B cell (primary cell): ENCODE measurements at places on chromosomes 5 and 9.
A peak's percentile ranks its signal among the peaks of the same experiment; 100 is the strongest.

DNA sequence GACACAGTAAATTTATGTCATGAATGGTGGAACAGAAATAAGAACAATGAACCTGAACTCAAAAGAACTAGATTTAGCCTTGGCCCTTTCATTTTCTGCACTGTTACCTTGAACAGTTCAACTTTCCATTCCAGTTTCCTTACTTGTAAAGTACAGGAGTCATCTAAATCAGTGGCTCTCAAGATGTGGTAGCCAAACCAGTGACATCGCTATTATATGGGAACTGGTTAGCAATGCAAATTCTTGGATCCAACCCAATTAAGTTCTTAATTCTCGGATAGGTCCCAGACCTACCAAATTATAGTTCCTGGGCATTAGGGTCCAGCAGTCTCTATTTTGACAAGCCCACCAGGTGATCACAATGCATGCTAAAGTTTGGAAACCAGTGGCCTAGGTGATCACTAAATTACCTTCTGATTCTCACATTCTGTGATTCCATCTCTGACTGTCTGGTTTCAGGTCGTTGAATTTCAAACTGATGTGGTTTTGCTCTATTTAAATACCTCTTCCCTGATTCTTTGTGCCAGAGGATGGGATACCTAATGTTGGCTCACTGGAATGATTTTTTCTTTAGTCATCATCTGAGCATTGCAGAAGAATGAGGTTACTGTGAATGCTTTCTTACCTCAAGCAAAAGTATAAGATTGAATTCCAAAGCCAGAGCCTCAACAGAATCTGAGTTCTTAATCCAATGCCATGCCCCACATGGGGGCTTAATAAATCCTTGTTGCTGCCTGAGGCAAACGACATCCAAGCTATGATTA lies 253.8 kb downstream of the ENC1 start:
- no peak for DNase-seq

GRCh38 chr5:129506086-129506485 lies 46.0 kb downstream of the ADAMTS19 start:
- no peak for DNase-seq

DNA sequence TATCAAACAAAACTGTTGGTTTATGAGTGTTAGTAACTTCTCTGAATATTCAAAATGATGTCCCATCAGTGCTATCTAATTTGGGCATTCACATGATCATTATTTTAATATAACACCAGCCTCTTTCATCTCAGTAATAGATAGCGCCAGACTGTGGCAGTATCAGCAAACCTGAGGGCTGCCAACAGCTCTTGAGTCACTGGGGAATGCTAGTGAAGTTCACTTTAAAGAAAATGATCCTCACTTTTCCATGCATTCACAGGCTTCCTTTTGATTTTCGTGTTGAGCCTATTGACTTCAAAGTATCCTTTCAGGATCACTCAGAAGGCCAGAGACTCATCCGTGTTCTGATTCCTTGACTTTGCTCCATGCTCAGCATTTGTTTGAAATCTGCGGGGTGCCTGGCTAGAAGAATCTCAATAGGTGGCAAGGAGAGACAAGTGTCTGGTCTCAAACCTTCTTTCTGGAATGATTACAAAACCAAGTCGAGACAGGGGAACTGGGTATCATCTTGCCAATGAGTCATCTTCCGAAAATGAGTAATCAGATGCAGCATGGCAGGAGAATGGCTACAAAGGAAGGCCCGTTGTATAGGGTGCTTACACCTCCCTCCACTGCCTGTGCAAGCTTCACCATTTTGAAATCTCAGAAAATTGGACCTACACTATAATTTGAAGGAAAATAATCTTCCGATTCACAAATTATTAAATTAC lies 509.1 kb downstream of the RASEF start:
- DNase-seq: no peak

DNA sequence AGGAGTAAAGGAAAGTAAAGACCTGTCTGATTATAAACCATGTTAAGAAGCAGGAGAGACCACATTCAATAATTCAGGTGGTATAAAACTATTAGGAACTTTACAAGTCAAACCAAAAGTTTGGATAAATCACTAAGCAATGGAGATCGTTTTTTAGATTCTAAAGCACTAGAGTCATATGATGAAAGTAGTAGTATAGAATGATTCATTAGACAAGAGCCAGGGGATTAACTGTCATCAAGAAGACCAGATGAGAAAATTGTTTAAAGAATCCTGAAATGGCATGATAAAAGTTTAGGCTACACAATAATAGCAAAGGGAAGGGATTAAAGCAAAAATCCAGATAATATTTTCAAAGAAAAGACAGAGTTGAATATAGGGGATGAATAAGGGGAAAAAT lies 12.9 kb upstream of the CARNMT1 start:
- DNase-seq: no peak

DNA sequence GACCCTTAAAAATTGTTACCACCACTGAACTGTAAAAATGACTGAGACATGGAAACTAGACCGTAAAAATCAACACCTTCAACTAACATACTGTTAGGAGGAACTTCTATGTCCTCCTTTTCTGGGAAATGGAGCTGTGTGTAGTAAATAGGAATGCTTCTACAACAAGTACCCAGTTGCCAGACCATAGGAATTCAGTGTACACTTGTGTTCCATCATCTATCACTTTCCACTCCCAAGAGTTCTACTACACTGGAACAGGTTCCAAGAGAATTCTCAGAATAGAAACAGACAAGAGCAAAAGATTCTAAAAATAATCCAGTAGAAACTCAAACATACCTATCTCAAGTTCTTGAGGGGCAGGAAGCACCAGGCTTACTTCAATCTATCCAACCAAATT lies 23.6 kb downstream of the UBAP2 start:
- no peak for DNase-seq

- DNase-seq: peak; percentile 74
These were observed 9.3 kb downstream of the ZNF622 start for GRCh38 chr5:16456103-16456832.

- no peak for DNase-seq
These were observed 113.2 kb downstream of the SLC12A2 start for GRCh38 chr5:128196791-128197190.

DNA sequence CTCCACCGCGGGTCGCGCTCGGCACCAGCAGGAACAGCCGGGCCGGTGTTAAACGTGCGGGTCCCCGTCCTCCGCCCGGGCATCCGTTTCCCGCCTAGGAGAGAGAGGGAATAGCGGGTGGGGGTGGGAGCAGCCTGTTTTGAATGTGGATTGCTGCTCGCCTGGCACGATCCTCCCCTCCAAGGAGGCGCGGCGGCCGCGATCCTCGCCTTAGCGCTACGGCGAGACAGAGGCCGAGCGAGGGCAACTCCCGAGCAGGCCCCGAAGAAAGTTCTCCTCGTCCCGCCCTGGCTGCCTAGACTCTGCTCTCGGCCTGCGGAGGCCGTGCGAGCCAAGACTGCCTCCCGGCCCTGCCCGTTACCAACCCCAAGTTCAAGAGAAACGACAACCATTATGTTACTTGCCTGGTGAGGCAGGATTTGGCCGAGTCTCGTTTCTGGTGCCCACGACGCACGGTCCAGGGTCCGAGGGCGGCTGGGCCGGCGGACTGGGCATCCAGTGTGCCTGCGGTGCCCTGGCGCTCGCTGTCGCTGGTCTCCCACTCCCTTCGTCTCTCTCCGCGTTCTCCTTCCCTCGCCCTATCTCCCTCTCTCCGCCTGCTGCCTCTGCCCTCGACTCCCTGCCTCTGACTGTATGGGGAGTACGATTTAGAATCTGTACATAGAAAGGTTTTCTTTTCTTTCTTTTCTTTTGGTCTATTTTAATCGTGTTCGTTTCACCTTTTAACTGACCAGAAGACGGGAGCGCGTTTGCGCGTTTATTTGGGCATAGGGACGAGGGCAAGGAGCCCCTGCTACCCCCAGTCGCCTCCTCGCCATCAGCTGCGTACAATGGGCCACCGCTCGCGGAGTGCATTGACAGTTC lies 724 bp downstream of the NR2F1-AS1 start:
- peak; percentile 58 for DNase-seq

- no peak for DNase-seq
These were observed 33.3 kb upstream of the N4BP3 start for GRCh38 chr5:178080056-178080455.

DNA sequence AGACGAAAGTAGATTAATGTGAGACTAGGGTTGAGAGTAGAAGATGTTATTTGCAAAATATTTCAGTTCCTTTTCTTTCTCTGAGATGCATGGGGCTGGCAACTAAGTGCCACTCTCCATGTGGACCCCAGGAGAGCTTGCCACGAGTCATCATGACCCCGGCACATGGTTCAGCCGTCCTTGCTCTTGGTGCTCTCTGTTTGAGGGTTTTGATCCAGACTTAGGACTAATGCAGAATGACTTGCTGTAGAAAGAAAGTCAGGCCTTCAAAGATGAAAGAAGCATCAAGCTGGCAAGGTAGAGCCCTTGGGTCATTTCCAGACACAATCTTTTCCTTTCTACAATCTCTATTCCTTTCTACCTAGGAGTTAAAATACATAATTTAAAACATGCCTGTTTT lies 84.7 kb downstream of the RASGRF2 start:
- DNase-seq: no peak

- no peak for DNase-seq
These were observed at the start of gene GNA14 for GRCh38 chr9:77648234-77649108. TSS of gene GNA14 (minus strand) at chr9:77648322. CDS start at chr9:77647793, 529 bp downstream.

GRCh38 chr5:143760131-143760505 lies 51.8 kb upstream of the HMHB1 start:
- DNase-seq: no peak

DNA sequence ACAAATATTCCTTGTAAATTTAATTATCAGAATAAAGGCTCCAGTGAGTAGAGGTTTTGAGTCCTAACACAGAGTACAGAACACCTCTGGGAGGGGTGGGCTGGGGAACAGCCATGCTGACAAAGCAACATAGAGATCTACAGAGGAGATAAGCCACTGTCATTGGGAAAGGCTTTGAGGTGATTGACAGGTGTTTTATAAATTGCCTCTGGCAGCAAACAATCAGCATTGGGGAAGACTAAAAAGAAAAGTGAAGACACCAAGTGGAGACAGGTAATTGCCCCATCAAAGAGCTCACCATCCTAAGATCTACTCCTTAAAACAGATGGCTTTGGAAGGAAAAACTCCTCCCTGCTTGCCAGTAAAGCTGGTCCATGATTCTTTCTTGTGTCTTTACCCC lies 189.7 kb upstream of the TLE4 start:
- DNase-seq: no peak

DNA sequence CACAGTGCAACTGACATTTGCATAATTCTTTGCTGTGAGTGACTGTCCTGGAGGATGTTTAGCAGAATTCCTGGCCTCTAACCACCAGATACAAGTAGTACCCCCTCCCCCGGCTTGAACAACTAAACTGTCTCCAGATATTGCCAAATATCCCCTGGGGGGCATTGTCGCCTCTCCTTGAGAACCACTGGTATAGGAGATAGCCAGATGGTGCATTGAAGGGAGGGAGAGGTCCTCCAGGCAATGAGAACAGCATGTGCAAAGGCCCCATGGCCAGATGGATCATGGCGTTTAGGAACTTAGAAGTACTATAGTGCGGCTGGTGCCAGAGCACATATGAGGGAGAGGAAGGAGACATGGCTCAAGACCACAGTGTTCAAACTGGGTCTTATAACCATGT lies 18.9 kb upstream of the ORM1 start:
- DNase-seq: no peak

DNA sequence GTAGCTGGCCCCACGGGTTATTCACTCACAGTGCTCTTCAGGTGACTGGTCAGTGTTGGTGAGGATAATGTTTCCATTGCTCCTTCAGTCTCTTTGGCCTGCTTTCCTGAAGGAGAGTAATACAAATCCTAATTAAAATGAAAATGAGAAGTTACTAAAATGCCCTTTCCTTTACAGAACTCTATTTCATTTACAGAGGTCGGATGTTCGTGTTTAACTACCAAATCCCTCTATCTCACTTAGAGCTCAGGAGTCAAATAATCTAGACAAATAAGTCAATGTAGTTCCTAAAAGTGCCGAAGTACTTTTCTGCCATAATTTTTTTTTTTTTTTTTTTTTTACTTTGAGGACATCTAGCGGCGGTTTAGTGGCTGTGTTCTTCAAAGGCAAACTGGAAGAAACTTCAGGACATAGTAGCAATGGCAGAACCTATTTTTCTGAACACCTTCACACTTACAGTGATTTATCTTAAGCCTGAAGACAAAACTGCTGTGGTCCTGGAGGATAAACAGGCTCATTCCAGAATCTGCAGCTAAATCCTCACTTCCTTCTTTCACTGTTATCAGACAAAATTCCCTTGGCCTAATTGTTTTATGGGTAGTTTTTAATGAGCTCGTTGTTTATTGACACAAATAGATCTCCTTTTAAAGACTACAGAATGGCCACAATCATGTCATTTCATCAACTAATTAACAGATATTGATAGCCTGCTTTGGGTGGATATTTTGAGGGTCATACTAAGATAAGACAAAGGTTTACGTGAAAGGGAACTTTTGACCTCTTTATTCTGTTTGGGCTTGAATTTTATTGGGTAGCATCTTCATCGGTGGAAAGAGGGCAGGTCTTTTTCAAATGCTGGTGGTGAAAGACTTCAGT lies 207.6 kb upstream of the DMRTA1 start:
- DNase-seq: peak; percentile 58

DNA sequence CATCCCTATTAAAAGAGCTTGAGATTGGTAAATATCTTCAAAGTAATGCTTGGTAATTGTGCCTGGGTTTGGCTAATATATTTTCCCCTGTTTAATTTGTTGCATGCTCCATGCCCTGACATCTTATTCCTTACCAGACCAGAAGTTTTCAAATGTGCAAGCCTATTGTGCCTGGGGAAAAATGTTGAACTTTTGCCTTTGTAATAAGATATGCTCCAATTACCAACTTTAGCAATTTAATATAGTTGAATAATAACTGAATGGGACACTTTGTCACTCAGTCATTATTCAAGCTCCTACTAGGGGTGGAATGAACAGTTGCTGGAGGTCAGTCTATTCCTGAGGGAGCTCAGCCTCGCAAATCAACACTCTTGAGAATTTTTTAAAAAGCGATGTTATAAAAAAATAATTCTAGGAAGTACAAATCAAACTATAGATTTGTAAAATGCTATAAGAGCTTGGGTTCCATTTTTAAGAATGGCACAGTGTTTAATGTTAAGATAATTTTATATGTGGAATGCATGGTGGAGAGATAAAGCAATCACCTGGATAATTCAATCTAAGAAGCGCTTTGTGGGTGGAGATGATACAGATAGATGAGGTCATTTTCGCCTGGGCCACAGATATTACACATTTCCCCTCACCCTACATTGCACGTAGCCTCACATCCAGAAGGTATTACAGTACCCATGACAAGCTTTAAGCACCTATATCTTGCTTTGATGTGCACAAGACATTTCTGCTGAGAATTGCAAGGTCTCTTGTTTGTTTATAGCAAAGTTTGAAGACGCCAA lies 231.8 kb downstream of the PIK3R1 start:
- no peak for DNase-seq

- DNase-seq: no peak
These were observed 8.5 kb downstream of the LCP2 start for GRCh38 chr5:170289121-170289520.

GRCh38 chr5:34452170-34452828 lies 203.8 kb upstream of the RAI14 start:
- DNase-seq: no peak

GRCh38 chr9:124420991-124421543 lies 5.8 kb upstream of the PSMB7 start:
- peak; percentile 23 for DNase-seq
